Esophagus muscularis mucosa (tissue), 4 donors: ENCODE measurements at places on chromosomes 2 and 18. TPM values are rescaled to one million over a fixed set of nuclear protein-coding genes. Genes with fewer than 3 reads are reported as not detected.

The HEATR5B gene
- 14.6 TPM for total RNA-seq

GRCh38 chr18:2997429-2997828 is 15.5 kb downstream of the LPIN2 start:
- no peaks in the 10 kb centered on the region for H3K36me3 ChIP-seq
- H3K4me1 ChIP-seq: peaks cover 50% of the 10 kb centered on the region
- DNase-seq: no peak

DNA sequence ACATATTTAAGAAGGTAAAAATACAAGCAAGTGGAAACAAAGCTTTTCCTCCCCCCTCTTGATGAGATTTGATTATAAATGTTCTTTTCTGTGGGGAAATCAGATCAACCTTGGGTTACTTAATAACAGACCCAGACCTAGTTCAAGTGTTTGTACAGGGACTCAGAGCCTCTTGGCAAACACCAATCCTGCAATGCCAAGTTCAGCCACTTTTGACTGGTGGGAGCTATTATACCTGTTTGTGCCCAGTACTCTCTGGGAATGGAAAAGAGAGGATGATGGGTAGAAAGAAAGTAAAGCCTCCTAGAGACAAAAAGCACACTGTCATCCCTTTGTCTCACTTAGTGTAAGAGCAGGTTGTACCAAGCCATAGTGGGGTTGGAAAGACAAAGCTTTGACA is 63.8 kb upstream of the EPHA4 start:
- H3K4me3 ChIP-seq: no peak overlapping the region
- H3K27ac ChIP-seq: no peak overlapping the region
- no peaks in the 10 kb centered on the region for H3K4me1 ChIP-seq
- H3K27me3 ChIP-seq: no peaks in the 10 kb centered on the region
- H3K36me3 ChIP-seq: no peaks in the 10 kb centered on the region

DNA sequence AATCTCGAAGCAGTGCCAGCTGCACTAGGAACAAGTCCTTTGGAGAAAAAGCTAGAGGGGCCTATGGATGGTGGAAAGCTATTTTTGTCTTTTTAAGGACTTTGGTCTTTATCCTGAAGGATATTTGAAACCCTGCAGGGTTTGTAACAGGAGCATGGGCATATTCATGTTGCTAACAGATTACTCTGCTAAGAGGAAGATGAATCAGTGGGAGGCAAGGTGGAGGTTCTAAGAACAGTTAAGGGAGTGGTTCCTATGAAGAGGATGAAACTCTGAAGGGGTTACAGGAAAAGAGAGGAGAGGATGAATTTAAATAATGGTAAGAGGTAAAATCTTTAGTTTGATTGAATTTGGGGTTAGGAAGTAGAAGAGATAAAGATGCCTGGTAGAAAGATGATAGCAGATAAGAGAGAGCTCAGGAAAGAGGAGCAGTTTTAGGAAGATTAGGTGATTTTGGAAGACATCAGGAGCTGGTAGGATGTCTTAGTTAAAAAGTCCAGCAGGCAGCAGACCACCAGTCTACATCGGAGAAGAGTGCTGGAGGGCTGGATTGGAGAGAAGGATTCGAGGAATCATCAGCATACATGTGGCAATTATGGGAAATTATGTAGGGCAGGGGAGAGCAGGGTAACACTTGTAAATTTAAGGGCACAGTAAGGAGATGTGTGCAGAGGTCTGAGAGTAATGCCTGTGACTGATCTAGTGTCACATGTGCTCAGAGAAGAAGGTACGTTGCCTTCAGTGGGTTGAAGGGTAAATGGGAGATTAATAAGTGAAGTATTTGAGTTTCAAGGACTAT is 39.3 kb upstream of the C1GALT1C1L start:
- DNase-seq: no peak
- H3K4me1 ChIP-seq: no peaks in the 10 kb centered on the region
- H3K4me3 ChIP-seq: no peak overlapping the region
- H3K27me3 ChIP-seq: no peaks in the 10 kb centered on the region
